ENCODE measurements at places on chromosomes 2 and 18.

- DNase-seq = peak; percentile 26
These were observed 944.6 kb upstream of the LRRTM1 start for GRCh38 chr2:81249152-81249551.

GRCh38 chr18:50866765-50867164 lies 12.2 kb upstream of the ME2 start:
- DNase-seq = no peak

DNA sequence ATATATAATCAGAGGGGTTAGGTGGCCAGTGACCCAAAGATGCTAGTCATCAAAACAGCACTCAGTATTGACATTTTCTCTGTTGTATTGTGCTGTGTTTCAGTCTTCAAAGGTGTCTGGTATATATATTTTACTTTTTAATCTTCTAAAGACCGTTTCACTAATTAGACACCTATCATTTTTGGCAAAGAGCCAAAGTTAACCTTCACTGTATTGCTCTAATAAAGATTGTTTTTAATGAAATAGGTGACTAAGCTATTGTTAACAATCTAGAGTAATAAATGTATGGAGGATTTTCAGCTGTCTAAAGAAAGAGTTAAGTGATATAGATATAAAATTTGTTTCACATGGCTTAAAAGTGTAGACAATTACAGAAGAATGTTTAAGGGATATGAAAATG lies 264.0 kb downstream of the CNTNAP5 start:
- no peak for DNase-seq

GRCh38 chr18:32530947-32531651 lies 60.4 kb upstream of the GAREM1 start:
- no peak for DNase-seq

GRCh38 chr2:9422321-9423099 lies 818 bp downstream of the ITGB1BP1 start:
- DNase-seq = peak; percentile 27

- DNase-seq = no peak
These were observed 9.2 kb downstream of the HTRA2 start for GRCh38 chr2:74538881-74539339.

DNA sequence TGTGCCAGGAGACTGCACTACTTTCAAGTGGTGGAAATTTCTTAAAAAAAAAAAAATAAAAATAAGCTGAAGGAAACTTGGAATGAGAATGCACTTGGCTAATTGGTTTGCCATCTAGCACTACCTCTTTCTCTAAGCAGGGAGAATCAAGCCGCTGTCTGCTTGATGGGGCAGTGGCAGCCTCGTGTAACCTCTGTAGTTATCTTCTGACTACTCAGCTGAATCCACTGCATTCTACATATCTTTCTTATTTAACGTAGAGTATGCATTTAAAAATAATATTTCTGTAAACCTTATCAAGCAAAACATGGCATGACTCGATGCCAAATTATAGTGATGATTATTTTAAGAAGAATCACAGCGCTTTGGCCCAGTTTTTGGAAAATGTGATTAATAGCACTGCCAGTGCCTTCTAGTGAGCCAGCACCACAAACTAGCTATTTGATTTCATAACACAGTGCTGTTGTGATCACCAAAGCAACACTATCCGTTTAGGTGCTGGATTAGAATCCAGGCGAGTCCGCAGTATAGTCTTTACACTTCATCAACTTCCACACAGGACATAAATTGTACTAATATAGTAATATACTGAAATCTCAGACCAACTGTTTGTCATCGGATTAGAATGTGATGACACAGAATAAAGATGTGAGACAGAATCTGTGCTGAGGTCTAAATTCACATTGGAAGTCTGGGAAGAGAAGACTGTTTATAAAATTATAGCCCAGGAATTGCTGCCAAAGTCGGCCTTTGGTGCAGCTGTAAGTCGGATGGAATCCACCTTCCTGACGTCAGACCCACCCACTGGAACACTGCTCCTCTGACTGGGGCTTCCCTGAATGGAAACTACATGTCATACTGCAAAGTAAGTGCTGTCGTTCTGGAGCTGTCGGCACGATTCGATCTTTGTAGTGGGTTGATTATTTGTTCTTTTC lies 136.5 kb upstream of the ETAA1 start:
- DNase-seq = no peak

DNA sequence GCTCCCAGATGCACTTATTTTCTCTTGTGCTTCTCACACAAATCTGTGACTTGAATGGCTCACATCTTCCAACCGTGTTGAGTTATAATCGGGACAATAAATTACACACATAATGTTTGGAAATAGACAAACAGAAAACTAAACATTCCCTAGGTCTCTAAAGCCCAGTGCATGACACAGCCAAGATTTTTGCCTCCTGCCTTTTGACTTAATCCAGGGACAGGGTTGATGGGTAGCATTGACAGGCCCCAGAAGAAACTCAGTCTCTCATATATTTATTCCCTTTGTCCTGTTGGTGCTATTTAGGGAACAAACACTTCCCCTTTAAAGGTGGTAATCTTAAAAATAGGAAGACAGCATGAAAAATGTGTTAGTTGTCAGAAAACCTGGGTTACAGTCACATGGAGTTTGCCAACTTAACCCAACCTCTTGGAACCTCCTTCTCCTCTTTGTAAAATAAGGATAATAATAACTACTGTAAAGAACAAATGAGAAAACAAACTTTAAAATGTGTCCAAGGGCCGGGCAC lies 24.0 kb upstream of the ARPC2 start:
- no peak for DNase-seq

DNA sequence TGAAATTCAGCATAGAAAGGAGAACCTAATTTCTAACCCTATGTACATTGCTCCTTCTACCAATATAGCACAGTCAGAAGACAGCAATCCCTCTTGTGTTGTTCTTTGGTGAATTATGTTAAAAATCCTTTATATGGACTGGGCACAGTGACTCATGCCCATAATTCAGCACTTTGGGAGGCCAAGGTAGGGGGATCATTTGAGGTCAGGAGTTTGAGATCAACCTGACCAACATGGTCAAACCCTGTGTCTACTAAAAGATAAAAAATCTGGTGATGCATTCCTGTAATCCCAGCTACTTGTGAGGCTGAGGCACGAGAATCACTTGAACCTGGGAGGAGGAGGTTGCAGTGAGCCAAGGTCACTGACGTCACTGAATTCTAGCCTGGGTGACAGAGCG lies 195.6 kb downstream of the TMX3 start:
- no peak for DNase-seq

DNA sequence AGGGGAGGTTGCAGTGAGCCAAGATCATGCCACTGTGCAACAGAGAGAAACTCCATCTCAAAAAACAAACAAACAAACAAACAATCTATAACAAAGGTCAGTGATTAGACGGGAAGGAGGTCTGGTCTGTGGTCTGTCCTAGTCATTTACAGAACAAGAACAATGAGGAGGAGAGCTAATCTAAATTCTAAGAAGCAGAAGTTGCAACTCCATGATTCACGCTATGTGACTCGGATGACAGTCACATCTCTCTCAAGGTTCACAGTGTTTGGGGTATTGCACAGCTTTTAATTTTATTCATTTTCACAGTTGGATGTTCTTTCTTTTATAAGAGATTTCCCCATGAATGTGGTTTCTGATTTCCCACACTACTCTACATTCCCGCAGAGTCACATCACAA lies 218.7 kb upstream of the PIEZO2 start:
- DNase-seq = no peak

DNA sequence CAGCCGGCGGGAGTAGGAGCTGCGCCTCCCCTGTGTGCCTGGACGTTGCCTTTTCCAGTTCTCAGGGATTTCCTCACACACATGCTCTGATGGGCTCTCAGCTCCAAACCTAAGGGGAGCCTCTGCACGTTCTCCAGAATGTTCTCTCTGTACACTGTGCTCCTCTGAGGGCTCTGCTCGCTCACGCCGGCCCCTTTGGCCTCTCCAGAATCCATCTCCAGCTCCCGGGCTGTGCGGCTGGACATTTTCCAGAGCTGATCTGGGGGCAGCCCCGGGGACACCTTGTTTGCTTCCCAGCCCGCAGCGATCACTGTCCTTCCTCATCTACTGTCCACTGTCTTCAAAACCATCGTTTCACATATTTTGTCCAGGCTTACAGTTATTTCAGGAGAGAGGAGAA lies 245.4 kb upstream of the HDAC4 start:
- DNase-seq = no peak

DNA sequence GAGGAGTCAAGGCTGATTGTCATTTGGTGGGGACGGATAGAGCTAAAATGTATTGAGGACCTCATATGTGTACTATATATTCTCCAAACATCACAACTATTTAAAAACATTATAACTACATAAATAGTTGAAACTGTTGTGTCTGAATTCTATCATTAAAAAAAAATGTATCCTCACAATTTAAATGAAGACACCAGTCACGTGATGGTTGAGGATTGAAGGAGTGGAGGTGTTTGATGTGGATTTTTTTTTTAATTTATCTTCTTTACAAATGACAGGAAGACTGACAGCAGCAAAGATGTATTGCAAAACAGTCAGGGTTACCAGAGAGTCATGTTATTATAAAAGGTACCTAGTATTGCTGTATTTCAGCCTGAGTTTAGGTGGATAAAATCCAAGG lies 30.0 kb downstream of the GNAL start:
- DNase-seq = no peak

DNA sequence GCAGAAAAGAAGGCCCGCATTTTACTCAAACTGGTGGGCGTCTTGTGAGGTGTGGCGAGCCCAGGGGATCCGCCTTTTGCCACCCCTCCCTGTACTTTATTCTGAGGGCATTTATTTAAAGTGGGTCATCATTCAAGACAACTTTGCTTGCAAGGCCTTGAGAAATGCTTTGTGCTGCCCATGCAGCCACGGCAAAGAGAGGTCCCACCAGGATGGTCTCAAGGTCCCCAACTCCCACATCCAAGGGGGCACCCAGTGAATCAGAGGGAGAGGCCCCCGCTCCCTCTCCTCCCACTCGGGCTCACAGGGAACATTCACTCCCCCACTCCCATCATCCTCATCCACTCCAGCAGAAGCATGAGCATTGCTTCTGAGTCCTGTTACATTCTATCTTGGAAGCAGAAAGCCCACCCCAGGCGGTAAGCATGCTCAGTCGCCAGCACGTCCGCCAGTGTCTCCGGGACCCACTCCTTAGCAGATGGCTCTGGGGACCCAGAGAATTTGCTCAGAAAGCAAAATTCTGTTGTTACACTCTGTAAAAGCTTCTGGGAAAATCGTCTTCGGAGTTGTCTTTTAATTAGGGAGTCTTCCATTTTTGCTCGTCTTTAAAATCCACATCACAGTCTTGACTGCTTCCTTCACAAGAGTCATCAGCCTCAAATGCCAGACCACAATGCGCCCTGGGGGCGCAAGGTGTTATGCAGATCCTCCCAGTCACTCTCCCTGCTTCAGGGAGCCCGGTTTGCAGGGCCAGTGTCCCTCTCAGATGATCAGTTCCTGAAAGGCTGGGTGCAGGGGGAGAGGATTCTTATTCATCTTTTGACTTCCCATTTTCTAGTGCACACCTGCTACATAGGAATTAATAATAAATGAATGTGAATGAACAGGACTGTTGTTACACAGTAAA lies 99.4 kb upstream of the NCK2 start:
- DNase-seq = no peak

- DNase-seq = no peak
These were observed 60.3 kb upstream of the THUMPD2 start for GRCh38 chr2:39839261-39839848.

DNA sequence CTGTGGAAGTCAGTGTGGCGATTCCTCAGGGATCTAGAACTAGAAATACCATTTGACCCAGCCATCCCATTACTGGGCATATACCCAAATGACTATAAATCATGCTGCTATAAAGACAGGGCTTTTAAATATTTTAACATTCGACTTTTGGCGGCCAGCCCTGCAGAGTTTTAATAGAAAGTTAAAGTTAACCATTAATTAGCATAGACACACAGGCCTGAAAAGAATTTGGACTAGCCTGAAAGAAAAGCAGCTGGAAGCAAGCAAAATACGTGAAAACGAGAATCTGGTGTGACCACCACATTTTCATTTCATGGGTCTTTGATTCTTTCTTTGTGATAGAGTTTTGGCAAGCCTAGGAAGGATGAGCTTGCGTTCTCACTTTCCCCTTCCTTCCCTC lies 184.0 kb downstream of the SCG2 start:
- DNase-seq = no peak

DNA sequence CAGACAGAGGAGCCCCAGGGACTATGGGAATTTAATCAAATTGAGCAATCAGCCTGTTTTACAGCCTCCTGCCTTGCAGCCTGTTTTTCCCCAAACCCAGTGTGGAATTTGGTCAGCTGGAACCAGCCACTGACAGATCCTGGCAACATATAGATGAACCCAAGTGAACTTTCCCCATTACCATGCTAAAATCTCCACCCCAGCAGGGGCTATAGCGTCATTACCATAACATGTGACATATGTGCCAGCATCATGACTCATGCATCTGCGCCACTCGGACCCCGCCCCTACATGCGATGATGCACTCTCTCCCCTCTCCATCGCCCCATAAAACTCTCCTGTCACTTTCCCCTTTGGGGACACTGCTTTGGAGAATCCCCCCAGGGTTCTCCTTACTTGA lies 17.3 kb upstream of the FEZ2 start:
- no peak for DNase-seq

Measured in neuronal stem cell (in vitro differentiated cells).